ENCODE measurements at places on chromosomes 2 and 18.

- no peak for DNase-seq
These were observed 599.1 kb upstream of the FSHR start for GRCh38 chr2:49753344-49753985.

GRCh38 chr2:67616749-67617148 lies 219.6 kb downstream of the ETAA1 start:
- DNase-seq, result no peak

DNA sequence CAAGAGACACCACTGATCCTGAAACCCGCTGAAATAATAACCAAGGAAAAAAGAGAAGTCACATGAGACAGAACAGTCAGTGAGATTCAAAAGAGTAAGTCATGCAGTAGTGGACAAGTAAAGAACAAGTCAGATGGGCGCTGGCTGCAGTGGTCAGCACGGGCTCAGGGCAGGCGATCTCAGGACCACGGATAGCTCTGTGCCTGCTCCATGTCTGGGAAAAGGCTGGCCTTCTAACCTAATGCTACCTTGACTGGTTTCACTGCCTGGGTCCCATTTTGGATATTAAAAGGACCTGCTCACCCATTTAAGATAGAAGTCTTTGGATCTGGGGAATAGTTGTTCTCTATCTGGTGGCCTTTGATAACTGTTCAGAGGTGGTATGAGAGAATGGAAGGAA lies 61.7 kb upstream of the LCLAT1 start:
- peak; percentile 21 for DNase-seq

- DNase-seq, result no peak
These were observed 8.1 kb downstream of the SMAD4 start for GRCh38 chr18:51038110-51038509.

- no peak for DNase-seq
These were observed 201.0 kb downstream of the RIT2 start for GRCh38 chr18:42914476-42914875.

DNA sequence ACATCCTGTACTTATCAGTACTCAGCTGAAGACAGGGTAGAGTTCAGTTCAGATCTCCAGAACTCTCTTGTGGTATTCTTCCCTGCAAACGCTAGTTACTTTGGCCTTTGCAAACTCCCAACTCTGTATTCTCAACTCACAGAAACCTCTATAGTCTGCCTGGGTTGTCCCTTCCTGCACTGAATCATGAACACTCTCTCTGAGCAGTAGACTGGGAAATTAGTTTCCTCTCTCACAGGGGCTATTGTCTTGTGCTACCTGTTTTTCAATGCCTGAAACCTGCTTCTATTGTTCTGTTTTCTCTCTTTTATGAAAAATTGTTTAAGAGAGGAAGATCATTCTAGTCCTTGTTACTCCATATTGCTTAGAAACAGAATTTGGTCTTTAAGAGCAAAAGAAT lies 134.7 kb downstream of the VIT start:
- no peak for DNase-seq

- DNase-seq, result no peak
These were observed 59.2 kb upstream of the CSRNP3 start for GRCh38 chr2:165410276-165410675.

- DNase-seq, result no peak
These were observed 433.8 kb upstream of the ID2 start for GRCh38 chr2:8247905-8248622.

GRCh38 chr18:77000527-77000926 lies 132.1 kb downstream of the MBP start:
- peak; percentile 78 for DNase-seq

- DNase-seq, result no peak
These were observed 76.2 kb downstream of the NPAS2 start for GRCh38 chr2:100895934-100896685.

GRCh38 chr2:10190737-10191532 lies 68.4 kb downstream of the RRM2 start:
- no peak for DNase-seq

DNA sequence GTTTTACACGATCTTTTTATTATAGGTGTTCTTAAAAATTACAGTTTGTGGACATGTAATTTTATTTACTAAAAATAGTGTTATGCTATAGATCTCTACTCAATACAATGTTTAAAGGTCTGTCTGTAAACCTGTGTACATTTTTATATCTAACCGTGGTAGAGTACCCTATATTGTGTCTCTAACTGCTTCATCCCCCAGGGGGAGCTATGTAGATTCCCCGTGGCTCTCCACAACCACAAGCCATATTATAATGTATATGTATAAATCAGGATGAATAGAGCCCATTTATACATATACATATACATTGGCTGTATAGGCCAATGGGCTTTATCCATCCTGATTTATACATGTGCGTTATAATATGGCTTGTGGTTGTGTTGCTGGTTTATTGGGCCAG lies 59.4 kb downstream of the ADAM23 start:
- no peak for DNase-seq

GRCh38 chr2:83282841-83283240 lies 1176.2 kb downstream of the SUCLG1 start:
- DNase-seq, result no peak

Data from activated CD8-positive, alpha-beta memory T cell treated with anti-CD3 and anti-CD28 coated beads for 24 hours (primary cell).